ENCODE measurements at places on chromosomes 7 and 10.

DNA sequence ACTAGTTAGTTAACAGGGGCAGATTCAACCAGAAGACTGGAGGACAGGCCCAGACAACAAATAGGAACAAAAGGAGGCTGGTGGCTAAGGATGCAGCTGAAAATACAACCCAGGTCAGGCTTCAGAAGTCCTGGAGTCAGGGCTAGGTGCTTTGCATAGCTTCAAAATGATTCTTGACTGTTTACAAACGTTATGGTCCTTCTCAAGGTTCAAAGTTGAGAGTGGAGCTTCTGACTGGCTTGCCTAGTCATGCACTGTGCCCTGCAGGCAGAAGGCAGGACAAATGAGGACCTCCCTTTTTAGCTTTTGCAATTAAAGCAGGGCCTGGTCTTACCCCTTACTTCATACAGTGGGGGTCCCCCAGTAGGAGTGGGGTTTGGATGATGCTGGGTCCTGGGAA lies 4.4 kb upstream of the CDH23 start:
- no peak for DNase-seq

DNA sequence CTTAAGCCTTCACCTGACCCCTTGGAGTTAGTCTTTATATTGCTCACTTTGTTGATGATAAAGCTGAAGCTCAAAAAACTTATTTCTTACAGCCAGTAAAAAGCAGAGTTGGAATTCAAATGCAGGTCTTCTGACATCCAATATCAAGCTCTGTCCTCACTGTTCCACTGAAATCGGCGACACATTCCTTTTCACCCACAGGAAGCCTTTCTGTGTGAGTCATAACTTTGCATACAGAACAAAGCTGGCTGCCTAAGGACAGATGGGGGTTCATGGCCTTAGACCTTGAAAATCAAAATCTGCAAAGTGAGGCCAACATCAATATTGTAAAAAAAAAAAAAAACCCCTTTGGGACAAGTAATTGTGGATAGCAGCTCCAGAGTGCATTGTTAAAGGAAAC lies 21.8 kb upstream of the AKR1B1 start:
- DNase-seq: no peak

DNA sequence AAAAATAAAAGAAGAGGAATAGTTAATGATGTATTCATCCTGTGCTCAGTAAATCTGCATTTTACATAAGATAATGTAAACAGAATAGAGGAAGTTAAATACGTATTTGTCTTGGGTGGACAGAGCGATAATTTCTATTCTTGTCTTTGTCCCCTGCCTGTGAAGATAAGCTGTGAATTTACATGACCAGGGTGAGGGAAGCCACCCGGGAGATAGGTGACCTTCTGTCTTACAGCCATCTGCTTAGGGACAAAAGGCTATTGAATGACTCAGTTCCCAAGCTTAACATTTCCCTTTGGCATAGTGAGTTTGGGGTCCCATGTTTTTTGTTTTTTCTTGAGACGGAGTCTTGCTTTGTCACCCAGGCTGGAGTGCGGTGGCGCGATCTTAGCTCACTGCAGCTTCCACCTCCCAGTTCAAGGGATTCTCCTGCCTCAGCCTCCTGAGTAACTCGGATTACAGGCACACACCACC lies 88.7 kb upstream of the KCTD7 start:
- DNase-seq: no peak

GRCh38 chr7:151657173-151657572 lies 137.5 kb upstream of the RHEB start:
- DNase-seq: no peak

DNA sequence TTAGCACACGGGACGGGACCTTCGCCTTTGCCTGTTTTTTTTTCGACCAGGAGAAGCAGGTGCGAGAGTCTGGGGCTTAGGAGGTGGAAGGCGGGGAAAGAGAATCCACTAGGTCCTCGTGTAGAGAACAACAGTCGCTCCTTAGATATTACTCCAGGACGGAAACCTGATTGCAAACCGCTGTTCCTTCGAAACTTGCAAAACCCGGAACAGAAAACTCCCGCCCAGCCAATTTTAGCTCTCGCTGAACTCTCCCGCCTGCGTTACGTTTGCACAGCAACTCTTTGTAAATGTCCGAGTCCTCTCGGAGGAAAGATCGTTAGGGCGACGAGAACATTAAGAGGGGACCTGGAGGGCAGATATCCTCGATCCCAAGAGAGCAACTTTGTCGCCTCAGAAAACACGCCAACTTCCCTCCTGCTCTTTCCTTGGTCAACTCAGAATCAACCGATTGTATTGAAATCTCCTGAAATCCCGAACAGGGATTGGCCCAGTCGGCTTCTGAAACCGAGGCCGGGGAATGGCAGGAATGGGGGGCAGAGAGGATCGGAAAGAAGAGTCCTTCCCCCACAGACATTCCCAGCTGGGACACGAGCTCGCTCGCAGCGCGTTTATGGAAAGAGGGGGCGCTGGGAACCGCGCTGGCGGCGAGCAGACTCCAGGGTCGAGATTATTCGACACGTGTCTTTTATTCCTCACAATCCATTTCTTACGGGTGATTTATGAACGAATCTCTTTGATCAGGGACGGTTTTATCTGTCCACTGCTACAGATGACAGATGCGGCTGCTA lies 9.9 kb downstream of the TWIST1 start:
- no peak for DNase-seq

GRCh38 chr10:4512671-4513240 lies 313.3 kb upstream of the AKR1E2 start:
- DNase-seq: no peak

DNA sequence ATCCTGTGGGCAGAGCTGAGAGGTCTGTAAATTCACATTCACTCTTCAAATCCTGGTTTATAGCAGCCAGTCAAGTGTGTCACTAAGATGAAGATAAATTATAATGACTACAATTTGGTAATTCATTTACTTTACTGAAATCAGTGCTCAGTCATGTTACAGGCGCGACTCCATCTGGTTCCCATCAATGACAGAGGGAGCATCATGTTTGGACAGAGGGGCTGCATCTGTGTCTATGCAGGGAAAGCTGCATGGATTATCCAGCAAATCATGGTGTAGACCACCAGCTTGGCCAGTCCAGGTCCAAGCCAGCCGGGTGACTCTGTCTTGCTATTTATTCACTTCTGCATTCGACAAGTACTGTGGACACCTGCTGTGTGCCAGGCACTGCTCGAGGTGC lies 214.1 kb upstream of the ZNF32 start:
- no peak for DNase-seq

GRCh38 chr10:85921789-85922188 lies 444.8 kb downstream of the GRID1 start:
- DNase-seq: no peak

DNA sequence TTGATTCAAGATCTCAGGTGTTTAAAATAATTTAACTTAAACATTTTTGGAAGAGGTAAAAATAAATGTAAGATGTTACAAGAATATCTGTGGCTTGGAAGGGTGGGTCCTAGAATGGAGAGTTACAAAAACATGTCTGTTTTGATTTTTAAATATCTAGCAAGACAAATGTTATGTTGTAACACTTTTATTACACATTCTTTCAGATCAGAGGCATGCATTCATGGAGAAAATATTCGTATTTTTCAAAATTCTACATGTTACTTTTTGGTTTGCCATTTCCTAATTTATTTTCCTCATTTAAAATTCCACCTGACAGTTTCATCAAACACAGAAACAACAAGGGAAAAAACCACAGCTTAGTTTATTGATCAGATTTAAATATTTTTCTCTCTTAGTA lies 10.0 kb downstream of the WBP1L start:
- no peak for DNase-seq

DNA sequence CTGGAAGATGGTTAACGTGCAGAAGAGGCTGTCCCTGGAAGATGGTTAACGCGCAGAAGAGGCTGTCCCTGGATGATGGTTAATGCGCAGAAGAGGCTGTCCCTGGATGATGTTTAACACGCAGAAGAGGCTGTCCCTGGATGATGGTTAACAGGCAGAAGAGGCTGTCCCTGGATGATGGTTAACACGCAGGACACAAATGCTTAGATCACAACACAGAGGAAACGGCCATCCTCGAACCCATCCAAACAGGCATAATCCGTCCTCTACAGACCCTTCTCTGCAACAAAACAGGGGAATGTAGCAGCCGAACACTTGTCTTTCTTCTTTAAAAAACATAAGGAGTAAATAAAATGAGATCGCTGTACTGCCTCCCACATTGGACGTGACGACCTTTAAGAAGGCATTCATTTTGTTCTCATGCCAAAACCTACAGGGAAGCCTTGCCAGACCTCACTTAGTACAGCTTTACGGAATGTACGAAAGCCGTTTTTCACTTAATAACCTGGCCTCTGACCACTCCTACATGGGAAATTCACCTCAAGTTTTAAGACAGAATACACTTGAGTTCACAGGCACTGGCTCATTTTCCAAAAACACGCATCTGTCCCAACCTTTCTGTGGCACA lies 245.2 kb downstream of the ZMYND11 start:
- DNase-seq: no peak

DNA sequence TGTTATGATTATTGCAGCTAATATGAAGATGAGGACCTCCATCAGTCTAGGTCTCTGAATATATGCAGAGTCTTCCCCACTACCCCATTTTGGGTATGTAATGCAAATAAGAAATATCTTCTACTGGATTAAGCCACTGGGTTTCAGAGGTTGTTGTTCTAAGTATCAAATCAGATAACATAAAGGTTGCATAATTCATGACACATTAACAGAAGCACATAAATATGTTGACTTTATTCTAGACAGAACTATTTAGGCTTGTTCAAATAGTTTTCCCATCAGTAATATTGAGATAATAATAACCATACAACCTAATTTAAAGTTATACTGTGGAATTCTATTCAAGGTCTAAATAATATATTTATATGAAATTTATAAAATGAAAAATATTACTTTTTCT lies 157.1 kb downstream of the ETV1 start:
- DNase-seq: no peak

DNA sequence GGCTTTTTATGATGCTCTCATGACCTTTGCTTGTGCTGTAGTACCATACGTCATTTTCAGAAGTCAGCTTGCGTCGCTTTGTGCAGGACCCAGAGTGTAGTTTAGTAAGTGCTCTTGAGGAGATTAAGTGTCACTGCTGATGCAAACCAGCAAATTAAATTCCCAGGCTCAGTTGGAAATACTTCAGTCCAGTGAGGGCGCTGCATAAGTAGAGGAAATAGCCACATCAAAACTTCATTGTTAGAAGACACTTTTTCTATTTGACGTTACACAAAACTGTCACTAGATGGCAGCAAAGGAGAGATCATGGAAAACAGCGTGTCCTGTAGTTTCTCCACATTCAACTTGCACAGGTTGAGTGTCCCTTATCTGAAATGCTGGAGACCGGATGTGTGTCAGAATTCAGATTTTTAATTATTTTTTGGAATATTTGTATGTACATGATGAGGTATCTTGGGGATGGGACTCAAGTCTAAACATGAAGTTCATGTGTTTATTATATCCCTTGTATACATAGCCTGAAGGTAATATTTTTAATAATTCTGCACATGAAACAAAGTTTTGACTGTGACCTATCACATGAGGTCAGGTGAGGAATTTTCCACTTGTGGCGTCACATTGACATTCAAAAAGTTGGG lies 7.9 kb downstream of the ZNF22 start:
- DNase-seq: peak; percentile 66

DNA sequence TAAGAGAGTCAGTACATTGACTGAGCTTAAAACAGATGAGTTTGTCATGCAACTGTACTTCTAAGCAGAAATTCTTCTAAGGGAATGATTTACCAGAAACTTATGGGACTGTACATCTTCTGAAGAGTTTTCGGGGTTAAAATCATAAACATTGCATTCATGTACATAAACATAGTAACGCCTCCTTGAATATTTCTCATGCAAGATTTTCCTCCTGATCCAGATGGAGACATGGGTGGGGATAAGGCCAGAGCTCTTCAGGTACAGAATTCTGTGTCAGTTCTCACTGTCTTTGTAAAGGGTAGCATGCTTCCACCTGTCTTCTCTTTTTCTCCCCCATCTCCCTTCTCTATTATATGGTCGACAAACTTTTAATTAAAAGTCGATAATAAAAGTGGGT lies 335.3 kb downstream of the ABCA13 start:
- DNase-seq: no peak

All from NCI-H345 (cell line).